ENCODE measurements at places on chromosomes 13 and 19.

DNA sequence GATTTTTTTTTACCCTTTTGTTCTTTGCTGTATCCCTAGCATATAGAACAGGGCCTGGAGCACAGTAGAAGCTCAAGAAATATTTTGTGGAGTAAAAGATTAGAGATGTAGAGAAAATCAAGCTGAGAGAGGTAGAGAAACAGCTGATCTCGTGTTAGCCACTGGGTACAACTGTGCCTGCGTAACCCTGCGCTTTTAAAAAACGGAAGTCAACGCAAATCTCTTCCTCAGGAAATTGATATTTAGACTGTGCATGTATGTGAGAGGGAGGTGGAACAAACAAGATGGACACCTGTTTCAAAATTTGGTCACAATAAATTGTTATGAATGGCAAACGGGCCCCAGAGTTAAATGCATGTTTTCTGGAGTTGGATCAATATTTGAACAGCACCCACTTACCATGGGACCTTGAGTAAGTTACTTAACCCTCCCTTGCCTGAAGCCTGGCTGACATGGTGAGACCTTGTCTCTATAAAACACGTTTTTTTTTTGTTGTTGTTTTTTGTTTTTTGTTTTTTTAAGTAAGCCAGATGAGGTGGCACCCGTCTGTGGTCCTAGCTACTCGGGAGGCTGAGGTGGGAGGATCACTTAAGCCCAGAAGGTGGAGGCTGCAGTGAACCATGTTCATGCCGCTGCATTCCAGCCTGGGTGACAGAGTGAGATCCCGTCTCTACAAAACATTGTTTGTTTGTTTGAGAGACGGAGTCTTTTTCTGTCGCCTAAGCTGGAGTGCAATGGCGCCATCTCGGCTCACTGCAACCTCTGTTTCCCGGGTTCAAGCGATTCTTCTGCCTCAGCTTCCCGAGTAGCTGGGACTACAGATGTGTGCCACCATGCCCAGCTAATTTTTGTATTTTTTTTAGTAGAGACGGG lies 3.3 kb upstream of the EPOR start:
- no peak for DNase-seq

DNA sequence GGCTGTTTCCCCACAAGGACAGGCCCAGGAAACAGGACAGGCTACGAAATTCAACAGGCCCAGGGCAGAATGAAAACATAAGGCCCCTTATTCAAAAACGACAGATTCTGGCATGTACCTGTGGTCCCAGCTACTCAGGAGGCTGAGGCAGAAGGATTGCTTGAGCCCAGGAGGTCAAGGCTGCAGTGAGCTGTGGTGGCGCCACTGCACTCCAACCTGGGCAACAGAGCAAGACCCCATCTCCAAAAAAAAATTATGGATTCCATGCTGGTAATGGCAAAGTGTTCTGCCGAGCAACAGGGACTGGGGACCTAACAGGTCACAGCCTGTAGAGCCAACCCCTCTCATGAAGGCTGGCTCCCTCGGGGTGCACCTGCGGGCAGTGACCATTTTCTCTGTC lies 52.6 kb upstream of the USE1 start:
- DNase-seq, result no peak

DNA sequence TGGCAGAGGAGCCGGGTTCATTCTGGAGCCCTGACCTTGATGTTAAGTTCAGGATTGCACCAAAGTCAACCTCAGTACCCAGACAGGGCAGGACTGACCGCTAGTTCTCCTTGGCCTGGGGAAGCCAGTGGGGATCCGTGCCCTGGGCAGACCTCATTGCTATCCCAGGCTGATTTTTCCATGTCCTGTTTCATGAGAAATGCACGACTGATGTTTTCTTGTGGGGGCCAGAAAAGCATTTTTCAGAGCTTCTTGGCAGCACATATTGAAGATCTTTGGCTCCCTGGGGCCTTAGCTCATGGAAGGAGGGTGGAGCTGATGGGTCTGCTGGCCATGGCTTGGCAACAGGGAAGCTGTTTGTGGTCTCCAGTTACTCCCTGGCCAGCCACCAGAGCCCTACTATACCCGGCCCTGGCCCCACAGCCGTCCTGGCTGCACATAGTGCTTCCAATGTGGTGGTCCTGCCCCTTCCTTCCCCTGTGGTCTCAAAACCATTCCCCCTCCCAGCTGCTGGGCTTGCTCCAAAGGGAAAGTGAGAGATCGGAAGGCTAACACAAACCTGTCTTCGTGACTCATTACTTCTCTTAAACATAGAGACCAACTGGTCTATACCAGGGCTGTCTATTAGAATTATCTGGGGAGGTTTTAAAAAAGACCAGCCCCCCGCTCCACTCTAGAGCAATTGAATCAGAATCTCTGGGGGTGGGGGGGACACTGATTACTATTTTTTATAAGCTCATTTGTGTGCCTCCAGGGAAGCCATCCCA lies 11.2 kb downstream of the IL17D start:
- no peak for DNase-seq

DNA sequence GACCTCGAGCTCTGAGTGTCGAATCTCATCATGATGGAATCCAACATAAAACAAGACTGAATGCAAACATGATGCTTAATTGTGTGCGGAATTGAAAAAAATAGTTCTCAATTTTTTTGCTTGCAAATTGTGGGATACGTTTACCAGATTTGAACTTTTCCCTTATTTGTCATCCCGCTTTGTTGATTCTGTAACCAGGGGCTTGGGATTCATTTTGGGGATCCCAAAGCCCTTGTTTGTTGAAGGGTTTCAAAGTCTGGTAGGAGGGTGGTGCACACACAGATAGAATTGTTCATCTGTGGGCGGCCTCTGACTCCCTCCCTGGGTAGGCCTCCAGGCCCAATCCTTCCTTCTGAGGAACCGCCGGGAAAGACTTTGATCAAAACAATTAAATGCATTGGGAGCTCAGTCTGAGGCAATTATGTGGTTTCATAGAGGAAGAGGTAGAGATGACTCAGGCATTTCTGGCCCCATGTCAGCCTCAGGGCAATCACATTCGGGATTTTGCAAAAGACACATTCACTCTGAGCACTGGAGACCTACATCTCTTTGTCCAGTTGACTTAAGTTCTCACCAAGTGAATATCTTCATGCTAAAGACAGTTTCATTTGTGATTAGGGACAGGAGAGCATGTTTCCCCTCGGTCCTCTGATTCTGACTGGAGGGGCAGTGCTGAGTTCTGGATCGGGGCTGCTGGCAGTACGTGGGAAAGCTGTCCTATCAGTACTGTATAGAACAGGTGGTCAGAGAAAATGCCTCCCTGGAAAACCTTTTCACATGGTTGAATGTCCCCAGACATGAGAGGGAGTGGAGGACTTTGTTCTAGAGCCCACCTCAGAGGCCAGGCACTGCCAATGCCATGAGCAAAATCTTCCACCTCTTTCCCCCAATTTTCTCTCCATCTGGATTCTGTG lies 27.8 kb upstream of the IGFL4 start:
- no peak for DNase-seq

GRCh38 chr13:72293206-72293605 lies 426.2 kb upstream of the DACH1 start:
- DNase-seq, result no peak

DNA sequence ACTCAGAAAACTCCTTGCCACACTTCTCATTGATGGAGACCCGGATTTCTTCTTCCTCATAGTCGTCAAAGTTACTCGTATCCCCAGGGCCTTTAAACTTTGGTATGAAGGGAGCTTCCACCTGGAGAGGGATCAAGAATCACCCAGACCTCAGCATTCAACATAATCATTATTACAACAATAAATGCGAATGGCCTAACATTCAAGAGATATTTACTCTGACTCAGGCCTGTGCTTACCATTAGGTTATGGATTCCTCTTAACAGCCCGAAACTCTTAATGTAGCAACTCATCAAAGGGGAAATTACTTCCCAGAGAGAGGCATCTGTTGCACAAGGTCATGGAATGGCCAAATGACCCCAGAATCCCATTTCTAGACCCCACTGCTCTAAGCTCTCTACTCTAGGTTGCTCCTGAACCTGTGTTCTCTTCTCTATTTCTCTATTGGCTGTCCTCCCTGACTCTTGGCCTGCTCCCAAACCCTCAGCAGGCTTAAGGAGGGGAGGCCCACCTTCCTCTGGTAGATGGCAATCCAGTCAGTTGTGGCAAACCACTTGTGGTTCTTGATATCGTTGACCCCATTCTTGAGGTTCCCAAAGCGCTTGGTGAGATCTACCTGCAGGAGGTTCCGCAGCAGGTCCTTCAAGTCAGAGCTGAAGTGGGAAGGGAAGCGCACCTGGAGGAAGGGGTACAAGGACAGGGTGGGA lies 2.7 kb upstream of the SAMD1 start:
- no peak for DNase-seq

DNA sequence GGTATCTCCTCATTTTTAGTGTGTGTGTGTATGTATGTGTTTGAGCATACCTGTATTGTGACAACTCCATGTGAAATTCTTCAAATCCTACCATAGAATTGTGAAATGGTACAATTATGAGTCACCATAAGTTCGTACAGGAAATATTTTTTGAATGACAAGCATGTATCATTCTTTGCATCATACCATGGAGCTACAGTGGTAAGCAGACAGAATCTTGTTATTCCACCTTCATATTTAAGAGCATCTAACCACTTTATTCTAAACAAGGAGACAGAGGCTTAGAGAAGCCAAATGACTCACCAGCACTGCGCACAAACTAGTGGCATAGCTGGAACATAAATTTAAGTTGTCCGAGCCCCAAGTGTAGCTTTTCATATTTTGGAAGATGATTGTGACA lies 4.5 kb upstream of the EPSTI1 start:
- DNase-seq, result no peak

DNA sequence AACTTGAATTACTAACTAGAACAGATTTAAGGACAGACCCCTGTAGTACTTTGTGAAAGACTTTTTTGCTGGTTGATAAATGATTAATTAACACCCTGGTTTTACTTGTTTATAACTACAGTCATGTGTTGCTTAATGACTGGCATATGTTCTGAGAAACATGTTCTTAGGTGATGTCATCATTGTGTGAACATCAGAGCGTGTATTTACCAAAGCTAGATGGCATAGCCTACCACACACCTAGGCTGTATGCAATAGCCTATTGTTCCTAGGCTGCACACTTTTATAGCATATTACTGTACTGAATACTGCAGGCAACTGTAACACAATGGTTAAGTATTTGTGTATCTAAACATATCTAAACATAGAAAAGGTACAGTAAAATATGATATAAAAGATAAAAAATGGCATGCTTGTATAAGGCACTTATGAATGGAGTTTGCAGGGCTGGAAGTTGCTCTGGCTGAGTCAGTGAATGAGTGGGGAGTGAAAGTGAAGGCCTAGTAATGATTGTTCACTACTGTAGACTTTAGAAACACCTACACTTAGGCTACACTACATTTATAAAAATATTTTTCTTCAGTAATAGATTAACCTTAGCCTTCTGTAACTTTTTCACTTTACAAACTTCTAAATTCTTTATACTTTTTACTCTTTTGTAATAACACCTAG lies 260.3 kb downstream of the KCNRG start:
- no peak for DNase-seq

DNA sequence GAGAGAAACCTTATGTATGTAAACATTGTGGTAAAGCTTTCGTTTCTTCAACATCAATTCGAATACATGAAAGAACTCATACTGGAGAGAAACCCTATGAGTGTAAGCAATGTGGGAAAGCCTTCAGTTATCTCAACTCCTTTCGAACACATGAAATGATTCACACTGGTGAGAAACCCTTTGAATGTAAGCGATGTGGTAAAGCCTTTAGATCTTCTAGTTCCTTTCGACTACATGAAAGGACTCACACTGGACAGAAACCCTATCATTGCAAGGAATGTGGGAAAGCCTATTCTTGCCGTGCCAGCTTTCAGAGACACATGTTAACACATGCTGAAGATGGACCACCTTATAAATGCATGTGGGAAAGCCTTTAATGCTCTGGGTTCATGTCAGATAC lies 24.7 kb downstream of the ZNF136 start:
- no peak for DNase-seq

- DNase-seq, result no peak
Measured at GRCh38 chr19:1873524-1874473, 10.4 kb upstream of the KLF16 start.

DNA sequence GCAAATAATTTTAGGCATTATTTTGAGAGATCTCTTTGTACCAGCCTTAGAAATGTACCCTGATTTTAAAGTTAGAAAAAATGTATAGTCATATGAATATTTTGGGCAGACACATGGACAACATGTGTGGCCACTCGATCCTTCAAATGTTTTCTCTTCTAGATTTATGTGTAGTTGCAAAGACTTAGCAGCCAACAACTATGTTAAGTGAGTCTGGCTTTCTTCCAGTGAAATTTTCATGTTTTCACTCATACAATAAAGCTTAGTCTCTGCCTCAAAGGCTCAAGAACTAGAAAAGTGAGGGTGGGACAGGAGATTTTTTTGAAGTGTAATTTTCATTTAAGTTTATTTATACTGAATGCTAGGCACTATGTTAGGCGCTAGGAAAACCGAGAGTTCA lies 207.7 kb upstream of the DACH1 start:
- DNase-seq, result no peak

DNA sequence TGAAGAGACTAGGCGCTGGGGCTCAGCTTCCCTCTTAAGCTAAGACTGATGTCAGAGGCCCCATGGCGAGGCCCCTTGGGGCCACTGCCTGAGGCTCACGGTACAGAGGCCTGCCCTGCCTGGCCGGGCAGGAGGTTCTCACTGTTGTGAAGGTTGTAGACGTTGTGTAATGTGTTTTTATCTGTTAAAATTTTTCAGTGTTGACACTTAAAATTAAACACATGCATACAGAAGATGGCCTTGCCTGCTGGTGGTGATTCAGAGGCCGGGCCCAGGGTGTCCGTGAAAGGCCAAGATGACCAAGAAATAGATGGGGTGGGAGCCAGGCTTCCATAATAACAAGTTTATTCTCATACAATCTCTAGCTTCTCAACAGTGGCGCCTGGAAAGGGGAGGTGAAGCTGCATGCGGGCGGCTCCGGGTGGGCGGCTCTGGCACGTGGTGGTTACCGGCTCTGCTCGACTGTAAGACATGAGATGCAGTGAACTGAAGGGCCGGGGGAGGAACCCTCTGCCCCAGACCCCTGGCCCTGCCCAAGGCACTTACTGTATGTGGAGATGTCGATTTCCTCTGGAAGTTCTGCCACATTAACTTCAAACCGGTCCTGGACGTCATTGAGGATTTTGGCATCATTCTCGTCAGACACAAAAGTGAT lies 10.5 kb downstream of the DDX39A start:
- DNase-seq, result no peak

DNA sequence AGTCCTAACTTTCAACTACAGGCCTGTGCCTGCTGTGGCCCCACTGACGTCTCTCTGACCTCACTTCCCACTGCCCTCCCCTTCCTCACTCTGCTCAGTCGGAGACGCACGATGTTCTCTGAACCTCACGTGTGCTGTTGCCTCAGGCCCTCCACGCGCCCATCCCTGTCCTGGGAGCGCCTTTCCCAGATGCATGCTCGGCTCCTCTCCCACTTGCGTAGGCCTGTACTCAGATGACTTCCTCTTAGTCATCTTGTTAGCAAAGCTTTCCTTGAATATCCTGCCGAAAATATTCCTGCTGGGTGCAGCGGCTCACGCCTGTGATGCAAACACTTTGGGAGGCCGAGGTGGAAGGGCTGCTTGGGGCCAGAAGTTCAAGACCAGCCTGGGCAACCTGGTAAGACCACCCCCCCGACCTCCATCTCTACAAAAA lies 9.3 kb upstream of the SYT5 start:
- peak; percentile 45 for DNase-seq

- DNase-seq, result peak; percentile 43
Measured at GRCh38 chr13:29754473-29754806, 96.0 kb downstream of the UBL3 start.
